Ammon's horn (tissue), 1 donor: ENCODE measurements at places on chromosomes 16 and 17.

- DNase-seq, result no peak
Observed at GRCh38 chr16:11698271-11698689, 30.0 kb downstream of the SNN start.

- DNase-seq, result peak; percentile 76
Observed at GRCh38 chr17:79400989-79401703, 209.7 kb downstream of the RBFOX3 start.

DNA sequence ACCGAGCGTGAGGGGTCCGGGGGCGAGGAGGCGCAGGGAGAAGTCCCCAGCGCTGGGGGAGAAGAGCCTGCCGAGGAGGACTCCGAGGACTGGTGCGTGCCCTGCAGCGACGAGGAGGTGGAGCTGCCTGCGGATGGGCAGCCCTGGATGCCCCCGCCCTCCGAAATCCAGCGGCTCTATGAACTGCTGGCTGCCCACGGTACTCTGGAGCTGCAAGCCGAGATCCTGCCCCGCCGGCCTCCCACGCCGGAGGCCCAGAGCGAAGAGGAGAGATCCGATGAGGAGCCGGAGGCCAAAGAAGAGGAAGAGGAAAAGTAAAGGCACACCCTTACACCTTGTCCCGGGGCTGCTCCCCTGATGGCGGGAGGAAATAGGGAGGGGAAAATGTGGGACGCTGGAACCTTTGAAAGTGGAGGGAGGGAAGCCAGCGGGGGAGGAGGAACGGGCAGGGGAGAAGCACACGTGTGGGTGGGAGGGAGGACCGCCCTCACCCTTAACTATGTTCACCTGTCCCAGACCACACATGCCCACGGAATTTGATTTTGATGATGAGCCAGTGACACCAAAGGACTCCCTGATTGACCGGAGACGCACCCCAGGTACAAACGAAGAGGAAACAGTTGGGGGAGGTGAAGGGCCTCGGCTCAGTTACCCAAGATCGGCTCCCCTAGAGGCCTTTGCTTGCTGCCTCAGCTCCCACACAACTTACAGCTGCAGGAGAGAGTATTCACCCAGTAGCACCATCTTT, 916 bp downstream of the PAGR1 start:
- DNase-seq, result no peak

GRCh38 chr16:29994600-29995323, 655 bp downstream of the HIRIP3 start:
- DNase-seq, result peak; percentile 59

- DNase-seq, result no peak
Observed at GRCh38 chr17:1638624-1639300, 6.8 kb downstream of the SCARF1 start.

- no peak for DNase-seq
Observed at GRCh38 chr16:31000671-31001382, 9.6 kb downstream of the STX1B start.

GRCh38 chr17:8557176-8557806, 73.2 kb downstream of the MYH10 start:
- DNase-seq, result no peak

DNA sequence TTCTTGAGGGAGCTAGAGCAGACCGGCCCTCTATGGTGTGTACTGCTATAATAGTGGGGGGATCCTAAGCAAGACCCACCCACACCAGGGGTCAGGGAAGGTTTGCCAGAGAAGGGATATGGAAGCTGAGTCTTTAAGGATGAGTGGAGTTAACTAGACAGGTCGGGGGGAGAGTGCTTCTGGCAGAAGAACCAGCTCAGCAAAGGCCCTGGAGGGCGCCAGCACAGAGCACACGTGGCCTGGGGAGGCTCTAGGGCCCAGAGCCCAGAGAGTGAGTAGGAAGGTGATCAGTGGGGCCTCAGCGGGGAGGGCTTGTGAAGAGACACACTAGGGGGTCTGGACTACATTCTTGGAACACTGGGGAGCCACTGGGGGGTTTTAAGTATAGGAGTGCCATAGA, 21.1 kb downstream of the NGFR start:
- no peak for DNase-seq

DNA sequence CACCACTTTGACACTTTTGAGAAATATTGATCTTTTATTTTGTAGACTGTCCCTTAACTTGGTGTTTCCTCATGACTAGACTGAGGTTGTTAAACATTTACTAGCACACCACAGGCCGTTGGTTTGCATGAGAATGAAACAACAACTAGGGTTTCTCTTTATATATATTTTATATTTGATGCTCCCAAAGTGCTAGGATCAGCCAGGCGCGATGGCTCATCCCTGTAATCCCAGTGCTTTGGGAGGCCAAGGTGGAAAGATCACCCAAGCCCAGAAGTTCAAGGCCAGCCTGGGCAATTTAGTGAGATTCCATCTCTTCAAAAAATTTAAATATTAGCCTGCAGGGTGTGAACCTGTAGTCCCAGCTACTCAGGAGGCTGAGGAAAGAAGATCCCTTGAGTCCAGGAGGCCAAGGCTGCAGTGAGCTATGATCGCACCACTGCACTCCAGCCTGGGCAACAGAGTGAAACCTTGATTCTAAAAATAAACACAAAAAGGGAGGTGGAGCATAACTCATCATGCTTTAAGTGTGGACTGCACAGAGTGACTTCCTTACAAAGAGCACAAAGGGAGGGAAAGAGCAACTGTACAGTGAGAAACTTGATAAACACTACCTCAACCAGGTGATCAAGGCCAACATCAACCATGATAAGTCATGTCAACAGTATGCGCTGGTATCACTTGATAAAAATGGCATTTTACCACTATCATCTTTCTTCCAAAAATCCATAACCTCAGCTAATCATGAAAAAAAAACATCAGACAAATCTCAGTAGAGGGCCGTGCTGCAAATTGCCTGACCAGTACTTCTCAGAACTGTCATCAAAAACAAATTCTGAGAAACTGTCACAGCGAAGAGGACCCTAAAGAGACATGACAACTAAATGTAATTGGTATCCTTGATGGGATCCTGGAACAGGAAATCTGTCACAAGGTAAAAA, 72.8 kb upstream of the ATF7IP2 start:
- no peak for DNase-seq

DNA sequence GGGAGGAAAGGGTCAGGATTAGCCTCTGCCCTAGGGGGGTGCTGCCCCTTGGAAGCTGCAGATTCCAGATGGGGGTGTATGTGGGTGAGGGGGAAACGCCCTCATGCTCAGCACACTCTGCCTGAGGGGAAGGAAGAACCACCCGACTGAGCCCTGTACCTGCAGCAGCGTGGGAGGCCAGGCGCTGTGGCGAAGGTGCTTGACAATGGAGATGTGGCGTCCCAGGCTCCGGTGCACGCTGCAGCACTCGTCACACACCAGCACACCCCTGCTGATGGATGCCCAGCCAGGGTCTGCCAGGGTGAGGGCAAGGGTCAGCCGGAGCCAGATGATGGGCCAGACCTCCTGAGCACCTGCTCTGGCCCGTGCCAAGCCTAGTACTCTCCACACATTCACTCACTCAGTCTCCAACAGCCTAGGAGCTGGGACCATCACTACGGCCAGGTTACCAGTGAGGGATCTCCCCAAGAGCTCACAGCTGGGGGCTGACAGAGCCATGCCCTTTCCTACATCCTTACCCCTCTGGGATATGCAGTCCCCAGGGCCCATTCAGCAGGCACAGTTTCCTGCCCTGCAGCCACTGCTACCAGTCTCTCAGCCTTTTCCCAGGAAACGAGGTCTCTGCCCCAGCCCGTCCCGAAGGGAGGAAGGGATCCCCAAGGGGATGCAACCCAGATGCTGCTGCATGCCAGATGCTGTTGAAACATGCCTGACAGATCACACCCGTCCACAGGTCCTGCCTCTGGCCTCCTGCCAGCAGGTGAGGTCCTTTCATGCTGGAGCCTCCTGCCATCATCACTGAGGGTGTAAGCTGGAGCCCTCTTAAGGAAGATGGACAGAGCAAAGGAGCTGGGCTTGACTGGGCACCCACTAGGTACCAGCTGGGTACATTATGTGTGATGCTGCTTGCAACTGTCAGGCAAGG, 5.9 kb downstream of the GIT1 start:
- DNase-seq, result peak; percentile 6

- no peak for DNase-seq
Observed at GRCh38 chr16:27657811-27658210, 107.9 kb downstream of the KATNIP start.

DNA sequence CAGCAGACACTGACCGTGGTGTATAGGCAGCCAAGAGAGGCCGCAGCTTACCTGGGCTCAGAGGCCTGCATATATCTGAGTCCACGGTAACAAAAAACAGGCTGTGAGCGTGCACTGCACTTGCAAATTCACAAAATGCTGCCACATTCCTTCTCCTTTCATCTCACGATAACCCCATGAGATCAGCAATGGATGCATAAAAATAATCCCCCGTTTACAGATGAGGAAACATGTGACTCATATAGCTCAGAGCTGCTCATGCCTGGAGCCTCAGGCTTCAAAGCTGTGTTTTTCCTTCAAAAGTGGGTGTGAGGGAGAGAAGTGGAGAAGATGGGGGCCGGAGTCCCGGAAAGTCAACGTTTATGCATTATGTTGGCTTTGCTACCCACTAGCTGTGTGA, 118.3 kb upstream of the FOXF1 start:
- DNase-seq, result no peak

DNA sequence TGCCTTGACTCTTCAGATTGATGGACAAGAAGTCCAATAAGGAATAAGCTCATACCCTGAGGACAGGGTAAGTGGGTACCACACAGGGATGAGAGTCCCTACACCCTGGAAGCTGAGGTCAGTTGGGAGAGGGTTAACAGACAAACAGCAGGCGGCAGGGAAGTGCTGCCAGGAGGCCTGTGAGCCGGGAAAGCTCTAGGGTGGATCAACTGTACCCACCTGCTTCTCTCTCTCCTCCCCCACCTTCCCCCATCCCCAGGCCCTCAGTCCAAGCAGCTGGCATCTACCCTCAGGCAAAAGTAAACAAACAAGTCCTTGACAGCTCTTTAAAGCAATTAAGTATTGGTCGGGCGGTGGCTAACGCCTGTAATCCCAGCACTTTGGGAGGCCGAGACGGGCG, 20.7 kb upstream of the MYLK3 start:
- DNase-seq, result no peak

- peak; percentile 93 for DNase-seq
Observed at GRCh38 chr17:74748529-74749278, at the start of gene NHERF1. Gene NHERF1 (plus strand): TSS chr17:74748628. CDS start chr17:74748847, 219 bp downstream.

- peak; percentile 73 for DNase-seq
Observed at GRCh38 chr17:29151567-29151966, 28.6 kb downstream of the MYO18A start.

GRCh38 chr17:41559548-41559947, 12.3 kb downstream of the KRT9 start:
- no peak for DNase-seq

GRCh38 chr17:31392856-31393748, 1.6 kb downstream of the RAB11FIP4 start:
- DNase-seq, result no peak

DNA sequence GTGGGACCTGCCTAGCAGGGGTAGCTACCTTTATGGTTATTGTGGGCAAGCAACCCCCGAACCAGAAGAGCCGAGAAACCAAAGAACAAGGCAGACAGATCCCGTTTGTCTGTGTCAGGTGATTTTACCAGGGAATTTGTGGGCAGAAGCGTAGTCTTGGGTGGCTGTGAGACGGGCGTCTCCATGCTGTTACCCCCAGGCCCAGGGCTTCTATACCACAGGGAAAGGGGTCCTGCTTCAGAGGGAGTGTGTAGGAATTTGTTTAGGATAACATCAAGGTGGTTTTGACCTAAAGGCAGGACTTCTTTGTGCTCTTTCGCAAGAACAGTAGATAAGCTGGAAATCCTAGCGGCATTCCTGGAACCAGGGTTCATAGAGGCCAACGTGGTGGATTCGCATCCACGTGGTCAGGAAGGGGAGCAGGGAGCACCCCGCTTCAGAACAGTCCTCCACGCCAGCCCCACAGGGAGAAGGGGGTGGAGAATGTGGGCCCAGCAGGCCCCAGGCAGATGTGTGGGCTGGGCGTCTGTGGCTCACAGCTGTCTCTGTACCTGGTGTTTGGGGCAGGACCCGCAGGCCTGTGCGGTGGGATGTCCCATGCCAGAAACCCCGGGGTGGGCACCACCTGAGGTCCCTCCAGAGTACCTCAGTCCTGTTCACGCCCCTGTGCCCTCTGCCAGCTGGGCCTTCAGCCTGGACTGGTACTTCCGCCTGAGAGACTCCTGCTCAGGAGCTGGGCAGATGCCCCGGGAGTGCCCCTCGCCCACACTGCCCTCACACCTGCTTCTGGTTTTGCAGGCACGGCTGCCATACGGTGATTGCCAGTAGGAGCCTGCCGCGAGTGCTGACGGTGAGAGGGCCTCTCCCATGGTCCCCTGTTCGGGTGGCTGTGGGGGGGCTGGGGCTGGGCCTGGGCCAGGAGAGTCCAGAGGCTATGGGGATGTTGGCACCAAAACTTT, 4.1 kb downstream of the DECR2 start:
- DNase-seq, result no peak

DNA sequence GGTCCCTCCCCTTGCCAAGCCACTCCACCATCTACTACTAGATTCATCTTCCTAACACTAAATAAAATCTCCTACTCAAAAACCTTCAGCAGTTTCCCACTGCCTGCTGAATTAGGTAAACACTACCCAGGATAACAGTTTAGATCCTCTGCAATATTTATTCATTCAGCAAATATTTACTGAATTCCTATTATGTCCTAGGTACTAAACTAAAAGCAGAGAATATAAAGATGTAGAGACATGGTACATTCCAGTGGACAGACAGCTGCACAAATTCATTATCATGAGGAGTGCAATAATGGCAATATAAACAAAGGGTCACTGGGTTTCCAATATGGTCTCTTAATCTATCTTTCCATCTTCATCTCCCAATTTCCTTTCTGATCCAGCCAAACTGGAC, 30.7 kb upstream of the HOXB13 start:
- no peak for DNase-seq

GRCh38 chr17:74414510-74414909, 17.4 kb upstream of the GPRC5C start:
- DNase-seq, result no peak

DNA sequence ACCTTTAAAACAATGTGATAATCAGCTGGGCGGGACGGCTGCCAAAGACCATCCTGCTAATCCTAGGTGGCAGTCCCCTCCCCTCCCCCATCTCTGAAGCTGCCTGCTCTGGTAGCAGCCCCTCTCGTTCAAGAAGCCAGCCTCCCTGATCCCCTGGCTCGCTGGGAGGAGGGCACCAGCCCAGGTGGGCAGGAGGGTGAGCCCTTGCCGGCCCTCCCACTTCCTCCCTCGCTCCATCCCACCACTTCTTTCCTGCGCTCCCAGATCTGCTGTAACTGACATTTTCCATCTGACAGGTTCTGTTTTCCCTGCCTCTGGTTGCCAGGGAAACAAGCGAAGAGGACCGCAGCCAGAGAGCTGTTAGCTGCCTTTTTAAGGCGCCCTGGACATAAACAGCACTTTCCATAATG, 155.7 kb upstream of the TNRC6C start:
- DNase-seq, result peak; percentile 65

GRCh38 chr17:2250140-2251095, 53.2 kb downstream of the SMG6 start:
- no peak for DNase-seq
